Sciatic nerve (tissue), 2 donors: ENCODE measurements at places on chromosomes 11 and 22.
A peak's percentile ranks its signal among the peaks of the same experiment; 100 is the strongest.

- no peak for DNase-seq
Measured at GRCh38 chr22:39526736-39527171, 5.8 kb downstream of the RPS19BP1 start.

DNA sequence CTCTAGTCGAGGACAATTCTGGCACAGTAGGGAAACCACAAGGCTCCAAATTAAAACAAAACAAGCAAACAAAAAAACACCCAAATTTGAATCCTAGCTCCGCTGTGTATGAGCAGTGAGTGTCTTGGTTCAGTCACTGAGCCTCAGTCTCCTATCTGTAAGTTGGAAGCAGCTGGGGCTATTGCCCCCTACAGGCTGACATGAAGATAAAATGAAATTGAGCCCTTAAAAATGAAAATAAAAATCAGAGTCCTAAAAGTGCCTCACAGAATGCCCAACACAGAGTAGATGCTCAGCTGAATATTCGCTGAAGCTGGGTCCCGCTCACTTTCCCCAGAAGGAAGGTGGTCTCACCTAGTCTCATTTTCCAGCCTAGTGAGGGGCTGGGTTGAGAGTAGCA is 65.2 kb downstream of the PDE2A start:
- DNase-seq: no peak

DNA sequence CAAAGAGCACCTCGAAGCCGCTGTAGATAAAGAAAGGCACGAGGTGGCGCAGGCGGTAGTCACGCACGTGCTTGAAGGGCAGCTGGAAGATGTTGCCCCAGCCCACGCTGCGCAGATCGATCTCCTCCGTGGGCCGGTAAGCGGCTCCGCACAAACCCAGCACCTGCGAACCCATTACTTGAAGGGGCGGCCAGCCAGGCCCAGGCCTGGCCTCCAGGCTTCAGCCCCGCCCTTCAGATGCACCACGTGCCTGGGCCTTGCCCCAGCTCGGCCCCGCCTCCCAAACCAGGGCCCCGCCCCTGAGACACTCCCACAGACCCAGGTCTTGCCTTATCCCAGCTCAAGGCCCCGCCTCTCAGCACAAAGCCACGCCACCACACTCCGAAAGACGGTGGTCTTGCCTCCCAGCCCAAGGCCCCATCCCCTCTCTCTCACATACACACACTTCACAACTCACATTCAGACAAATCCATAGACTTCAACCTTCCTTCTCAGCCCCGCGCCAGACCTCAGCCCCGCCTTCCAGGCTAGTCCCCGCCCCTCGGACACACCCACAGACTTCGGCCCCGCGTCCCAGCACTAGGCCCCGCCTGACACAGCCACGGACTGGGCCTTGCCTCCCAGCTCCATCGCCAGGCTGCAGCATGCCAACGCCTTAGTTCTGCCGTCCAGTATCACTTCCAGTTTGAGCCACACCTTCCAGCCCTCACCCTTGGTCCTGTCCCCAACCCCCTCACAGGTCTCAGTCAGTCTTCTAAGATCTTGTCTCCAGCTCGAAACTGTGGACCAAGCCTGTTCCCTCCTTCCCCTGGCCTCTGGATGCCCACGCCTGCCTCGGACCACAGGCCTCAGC is 7.0 kb downstream of the UNC93B1 start:
- DNase-seq: peak; percentile 93

DNA sequence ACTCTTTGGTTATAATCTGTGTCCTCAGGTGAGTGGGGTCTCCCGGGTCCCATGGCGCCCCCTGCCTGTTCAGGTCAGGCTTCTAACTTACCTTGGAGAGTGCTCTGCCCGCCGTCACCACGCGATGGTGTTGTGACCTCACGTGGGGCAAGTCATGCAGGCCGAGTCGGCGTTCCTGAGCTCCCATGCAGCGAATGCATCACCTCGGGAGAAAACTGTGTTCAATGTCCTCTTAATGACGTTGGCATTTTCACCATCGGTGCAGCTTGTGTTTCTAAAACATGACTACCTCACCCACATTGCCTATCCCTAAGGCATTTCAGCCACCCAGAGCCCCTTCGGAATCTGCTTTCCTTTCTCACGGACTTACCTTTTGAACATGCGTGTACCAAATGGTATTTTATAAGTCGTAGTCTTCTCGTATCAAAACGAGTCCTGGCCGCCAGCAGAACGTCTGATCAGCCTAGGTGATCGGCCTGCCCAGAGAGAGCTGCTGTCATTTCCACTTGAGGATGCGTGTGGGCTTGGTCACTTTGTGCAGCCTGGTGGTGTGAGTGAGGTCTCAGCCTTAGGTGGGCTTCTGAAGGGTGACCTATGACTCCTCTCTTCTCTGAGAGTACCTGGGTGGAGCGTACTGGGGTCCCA is 64.8 kb downstream of the TBC1D22A start:
- no peak for DNase-seq

DNA sequence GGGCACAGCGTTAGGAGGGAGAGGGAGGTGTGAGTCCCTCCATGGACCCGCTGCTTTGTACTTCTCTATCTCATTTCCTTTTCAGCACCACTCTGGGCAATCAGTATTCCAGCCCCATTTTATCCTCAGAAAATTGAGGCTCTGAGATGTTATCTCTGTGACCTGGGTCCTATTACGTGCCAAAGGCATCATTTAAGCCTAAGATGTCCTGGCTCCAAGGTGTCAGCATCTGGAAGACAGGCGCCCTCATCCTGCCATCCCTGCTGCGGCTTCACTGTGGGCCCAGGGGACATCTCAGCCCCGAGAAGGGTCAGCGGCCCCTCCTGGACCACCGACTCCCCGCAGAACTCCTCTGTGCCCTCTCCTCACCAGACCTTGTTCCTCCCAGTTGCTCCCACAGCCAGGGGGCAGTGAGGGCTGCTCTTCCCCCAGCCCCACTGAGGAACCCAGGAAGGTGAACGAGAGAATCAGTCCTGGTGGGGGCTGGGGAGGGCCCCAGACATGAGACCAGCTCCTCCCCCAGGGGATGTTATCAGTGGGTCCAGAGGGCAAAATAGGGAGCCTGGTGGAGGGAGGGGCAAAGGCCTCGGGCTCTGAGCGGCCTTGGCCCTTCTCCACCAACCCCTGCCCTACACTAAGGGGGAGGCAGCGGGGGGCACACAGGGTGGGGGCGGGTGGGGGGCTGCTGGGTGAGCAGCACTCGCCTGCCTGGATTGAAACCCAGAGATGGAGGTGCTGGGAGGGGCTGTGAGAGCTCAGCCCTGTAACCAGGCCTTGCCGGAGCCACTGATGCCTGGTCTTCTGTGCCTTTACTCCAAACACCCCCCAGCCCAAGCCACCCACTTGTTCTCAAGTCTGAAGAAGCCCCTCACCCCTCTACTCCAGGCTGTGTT is 829 bp upstream of the APOC3 start:
- no peak for DNase-seq

DNA sequence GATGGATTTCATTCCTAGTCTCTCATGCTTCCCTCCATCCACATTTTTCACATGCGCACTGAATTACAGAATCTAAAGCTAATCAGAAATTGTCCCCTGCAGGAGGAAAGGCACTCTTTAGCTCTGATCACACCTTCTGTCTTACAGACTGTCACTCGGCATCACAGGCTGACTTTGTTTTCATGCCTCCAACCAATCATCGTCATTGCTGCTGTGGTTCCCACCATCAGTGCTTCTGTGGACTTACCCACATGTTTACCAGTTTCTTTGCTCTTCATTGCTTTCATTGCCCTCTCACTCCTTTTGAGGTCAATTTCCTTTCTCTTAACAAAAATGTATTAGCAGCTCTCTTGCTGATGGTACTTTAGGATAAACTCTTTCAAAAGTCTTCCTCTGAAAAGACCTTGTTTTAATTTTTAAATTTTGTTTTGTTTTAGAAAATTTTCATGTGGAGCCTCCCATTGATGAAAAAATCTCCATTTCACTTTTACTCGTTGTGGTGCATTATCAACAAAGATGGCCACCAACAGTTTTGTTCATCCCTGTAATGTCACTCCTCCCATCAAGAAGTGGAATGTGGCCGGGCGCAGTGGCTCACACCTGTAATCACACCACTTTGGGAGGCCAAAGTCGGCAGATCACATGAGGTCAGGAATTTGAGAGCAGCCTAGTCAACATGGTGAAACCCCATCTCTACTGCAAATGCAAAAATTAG is 20.2 kb upstream of the TREH start:
- DNase-seq: no peak

GRCh38 chr11:126280595-126280994 is 2.3 kb upstream of the TIRAP start:
- no peak for DNase-seq

- no peak for DNase-seq
Measured at GRCh38 chr11:122085264-122085663, 30.8 kb downstream of the BLID start.

DNA sequence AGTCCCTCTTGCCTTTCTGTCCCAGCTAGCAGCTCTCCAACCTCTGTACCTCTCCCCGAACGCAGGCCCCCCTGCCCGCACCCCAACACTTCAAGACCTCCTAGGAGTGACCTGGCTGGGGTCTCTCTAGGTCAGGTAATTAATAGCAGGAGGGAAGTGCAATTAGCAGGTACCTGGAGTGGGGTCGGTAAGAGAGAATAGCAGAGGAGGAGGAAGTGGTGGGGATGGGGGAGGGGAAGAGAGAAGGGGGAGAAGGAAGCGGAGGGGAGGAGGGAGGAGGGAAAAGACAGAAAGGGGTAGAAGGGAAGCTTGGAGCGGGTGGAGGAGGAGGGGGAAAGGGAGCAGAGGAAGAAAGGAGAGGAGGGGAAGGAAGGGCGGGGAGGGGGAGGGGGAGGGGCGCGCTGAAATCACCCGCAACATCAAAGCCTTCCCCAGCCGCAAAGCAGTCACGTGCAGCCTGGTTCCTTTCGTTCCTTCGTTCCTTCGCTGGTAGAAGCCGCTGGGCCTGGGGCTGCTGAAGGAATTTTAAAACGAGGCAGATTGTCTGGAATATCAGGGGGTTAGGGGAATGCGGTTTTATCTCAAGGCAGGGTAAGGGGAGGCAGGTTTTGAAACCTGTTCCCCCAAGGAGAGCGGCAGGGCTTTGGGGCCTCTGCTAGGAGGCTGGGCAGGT is 29.3 kb upstream of the TCF20 start:
- DNase-seq: no peak

GRCh38 chr11:64650923-64651523 is 60.0 kb downstream of the SLC22A12 start:
- peak; percentile 52 for DNase-seq

DNA sequence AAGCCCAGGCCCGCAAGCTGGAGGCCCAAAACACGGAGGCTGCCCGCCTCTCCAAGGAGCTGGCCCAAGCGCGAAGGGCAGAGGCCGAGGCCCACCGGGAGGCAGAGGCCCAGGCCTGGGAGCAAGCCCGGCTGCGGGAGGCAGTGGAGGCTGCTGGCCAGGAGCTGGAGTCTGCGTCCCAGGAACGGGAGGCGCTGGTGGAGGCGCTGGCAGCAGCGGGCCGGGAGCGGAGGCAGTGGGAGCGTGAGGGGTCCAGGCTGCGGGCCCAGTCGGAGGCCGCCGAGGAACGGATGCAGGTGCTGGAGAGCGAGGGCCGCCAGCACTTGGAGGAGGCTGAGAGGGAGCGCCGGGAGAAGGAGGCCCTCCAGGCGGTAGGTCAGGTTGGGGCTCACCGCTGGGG is 4.8 kb downstream of the CCDC88B start:
- no peak for DNase-seq

GRCh38 chr22:29509815-29510214 is 29.8 kb downstream of the NEFH start:
- no peak for DNase-seq

- no peak for DNase-seq
Measured at GRCh38 chr11:66015454-66015881, 3.7 kb downstream of the CST6 start.

DNA sequence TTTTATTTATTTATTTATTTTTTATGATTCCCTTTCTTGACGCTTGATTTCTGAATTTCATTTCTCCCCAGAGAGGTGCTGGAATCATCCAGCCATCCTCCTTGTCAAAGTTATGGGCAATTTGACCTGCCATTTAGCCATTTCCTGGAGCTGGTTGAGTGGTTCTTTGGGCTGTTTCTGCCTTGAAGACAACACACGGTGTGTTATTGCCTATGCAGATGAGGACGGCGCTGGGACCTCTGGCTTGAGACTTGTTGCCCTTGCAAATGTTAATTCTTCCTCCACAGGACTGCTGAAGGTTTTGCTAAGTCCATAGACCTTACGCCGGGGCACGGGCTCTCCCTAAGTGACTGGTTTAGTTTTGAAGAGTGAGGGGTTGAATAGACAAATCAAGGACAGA is 147.9 kb upstream of the PLET1 start:
- DNase-seq: no peak

GRCh38 chr11:33731723-33732531 is 4.3 kb downstream of the CD59 start:
- no peak for DNase-seq

DNA sequence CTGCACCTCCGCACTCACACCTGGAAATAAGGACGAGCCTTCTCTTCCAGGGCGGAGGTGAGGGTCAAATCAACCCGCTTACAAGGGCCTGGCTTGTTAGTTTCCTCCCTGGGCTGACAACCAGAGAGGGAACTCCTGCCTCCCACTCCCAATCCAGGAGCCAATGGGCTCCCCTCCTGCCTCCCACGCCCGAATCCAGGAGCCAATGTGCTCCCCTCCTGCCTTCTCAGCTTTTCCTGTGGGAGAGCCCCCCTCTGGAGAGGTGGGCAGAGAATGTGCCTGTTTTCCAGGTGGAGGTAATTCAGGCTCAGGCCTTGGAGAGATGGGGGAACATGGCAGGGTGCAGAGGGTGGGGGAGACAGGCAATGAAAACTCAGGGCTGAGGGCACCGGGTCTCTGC is 53.7 kb upstream of the TTLL12 start:
- DNase-seq: no peak

- no peak for DNase-seq
Measured at GRCh38 chr11:46616551-46617133, 385 bp downstream of the HARBI1 start.

GRCh38 chr22:31950226-31950625 is 5.9 kb downstream of the YWHAH start:
- no peak for DNase-seq

DNA sequence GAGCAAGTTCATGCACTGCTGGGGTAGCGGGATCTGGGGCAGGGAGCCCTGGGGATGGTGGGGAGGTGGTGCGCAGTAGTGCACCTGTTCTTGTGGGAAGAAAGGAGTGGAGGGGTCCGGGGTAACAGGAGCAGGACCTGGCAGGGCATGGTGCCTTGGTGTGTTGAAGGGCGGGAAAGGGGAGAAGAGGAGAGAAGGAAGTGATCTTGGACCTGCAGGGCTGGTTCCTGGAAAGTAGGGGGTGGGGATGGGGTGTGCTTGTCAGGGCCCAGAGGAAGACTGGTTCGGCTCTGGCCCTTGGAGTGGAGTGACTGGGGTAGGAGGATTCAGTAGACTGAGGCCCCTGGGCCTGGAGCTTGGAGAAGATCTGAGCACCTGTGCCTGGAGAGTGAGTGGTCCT is 10.9 kb upstream of the CAPN5 start:
- no peak for DNase-seq
